ENCODE measurements at places on chromosomes 4 and X.

DNA sequence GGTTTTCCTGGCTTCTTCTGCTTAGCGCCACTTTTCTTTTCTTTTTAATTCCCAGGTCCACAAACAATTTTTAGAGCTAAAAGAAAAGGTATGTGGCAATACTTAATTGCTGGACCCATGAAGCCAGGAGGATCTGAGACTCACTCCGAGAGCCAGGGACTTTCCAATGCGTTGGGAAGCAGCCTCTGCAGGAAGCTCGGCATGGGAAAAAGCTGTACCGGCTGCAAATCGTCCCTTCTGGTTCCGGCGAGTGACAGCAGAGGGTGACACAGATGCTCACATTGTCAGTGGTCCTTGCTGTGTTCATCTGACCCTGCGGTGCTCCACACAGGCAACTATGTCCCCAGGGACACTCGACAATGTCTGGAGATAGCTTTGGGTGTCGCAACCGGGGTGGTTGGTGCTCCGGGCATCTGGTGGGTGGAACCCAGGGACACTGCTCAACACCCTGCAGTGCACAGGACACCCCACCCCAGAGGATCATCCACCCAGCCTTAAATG is 164.0 kb downstream of the PRKX start:
- H3K4me3 ChIP-seq: no peak overlapping the region
- peaks cover 8% of the 10 kb centered on the region for H3K4me1 ChIP-seq
- H3K27ac ChIP-seq: peak overlapping the region; percentile 58
- H3K36me3 ChIP-seq: no peaks in the 10 kb centered on the region
- peak; percentile 29 for DNase-seq

GRCh38 chrX:135740681-135741149 is 27.3 kb downstream of the CT45A1 start:
- no peaks in the 10 kb centered on the region for H3K4me1 ChIP-seq
- H3K4me3 ChIP-seq: no peak overlapping the region
- no peak overlapping the region for H3K27ac ChIP-seq
- H3K27me3 ChIP-seq: no peaks in the 10 kb centered on the region
- no peaks in the 10 kb centered on the region for H3K36me3 ChIP-seq
- peak; percentile 2 for DNase-seq

DNA sequence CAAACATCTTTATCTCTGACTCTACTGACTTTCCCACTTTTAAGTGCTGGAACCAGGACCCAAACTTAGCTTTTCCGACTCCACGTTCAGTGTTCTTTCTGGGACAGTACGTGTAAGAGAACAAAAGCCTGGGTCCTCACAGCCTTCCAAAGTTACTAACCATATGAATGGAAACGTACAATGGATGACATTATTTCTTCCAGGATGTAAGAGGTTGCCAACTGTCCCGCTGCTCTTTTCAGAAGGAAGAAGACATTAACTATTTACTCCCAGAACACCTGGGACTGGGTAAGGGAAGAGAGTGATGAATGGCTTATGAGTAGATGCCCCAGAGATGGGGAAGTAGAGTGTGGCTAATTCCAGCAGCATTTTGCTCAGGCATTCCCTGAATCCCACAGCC is 114.7 kb downstream of the TRAPPC11 start:
- H3K27me3 ChIP-seq: no peaks in the 10 kb centered on the region
- no peaks in the 10 kb centered on the region for H3K36me3 ChIP-seq
- DNase-seq: no peak
- H3K4me1 ChIP-seq: no peaks in the 10 kb centered on the region
- H3K4me3 ChIP-seq: no peak overlapping the region
- H3K27ac ChIP-seq: no peak overlapping the region

DNA sequence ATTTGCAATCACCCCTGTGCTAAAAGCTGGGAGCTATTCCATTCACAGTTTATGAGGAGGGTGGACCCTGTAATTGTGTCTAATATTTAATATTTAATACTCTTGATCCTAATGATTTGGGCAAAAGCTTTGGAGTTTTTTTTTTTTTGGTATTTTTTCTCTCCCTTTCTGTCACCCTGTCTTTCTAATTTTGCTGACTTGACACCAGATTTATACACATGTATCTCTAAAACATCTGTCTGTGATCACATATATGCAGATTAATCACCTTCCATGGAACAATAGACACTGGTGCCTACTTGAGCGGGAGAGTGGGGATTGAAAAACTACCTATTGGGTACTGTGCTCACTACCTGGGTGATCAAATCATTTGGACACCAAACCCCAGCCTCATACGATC is 18.7 kb upstream of the ANTXR2 start:
- H3K27me3 ChIP-seq: no peaks in the 10 kb centered on the region
- no peaks in the 10 kb centered on the region for H3K36me3 ChIP-seq
- H3K4me3 ChIP-seq: no peak overlapping the region
- H3K27ac ChIP-seq: no peak overlapping the region
- no peak for DNase-seq

- no peak overlapping the region for H3K27ac ChIP-seq
- no peaks in the 10 kb centered on the region for H3K27me3 ChIP-seq
- no peak overlapping the region for H3K4me3 ChIP-seq
Measured at GRCh38 chrX:30181353-30181752, 34.0 kb upstream of the MAGEB2 start.

DNA sequence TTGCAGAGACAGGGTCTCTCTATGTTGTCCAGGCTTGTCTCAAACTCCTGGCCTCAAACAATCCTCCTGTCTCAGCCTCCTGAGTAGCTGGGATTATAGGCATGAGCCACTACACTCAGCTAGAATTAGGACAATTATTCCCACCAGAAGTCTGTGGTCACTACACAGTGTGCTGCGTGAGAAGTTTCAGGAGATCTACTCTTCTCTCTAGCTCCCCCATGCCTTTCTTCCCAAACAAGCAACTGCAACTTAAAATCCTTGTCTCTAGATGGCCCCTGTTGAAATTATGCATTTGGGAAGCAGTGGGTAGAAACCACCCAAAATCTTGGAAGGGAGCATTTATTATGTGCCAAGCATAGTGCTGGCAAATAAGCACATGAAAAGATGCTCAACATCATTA is 21.1 kb upstream of the MAP7D3 start:
- no peaks in the 10 kb centered on the region for H3K4me1 ChIP-seq
- H3K27ac ChIP-seq: no peak overlapping the region
- no peak for DNase-seq
- H3K4me3 ChIP-seq: no peak overlapping the region
- H3K27me3 ChIP-seq: no peaks in the 10 kb centered on the region

DNA sequence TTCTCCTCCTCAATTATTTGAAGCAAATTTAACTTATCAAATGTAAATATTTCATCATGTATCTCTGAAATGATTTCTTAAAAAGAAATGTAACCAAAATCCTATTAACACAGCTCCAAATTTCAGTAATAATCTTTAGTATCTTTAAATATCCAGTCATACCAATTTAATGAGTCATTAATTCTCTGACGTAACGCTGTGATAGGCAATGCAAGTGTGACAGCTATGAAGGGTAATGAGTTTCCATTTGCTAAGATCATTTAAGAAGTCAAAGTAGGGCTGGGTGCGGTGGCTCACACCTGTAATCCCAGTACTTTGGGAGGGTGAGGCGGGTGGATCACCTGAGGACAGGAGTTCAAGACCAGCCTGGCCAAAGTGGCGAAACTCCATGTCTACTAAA is 15.6 kb downstream of the RPS3A start:
- H3K27ac ChIP-seq: no peak overlapping the region
- no peak overlapping the region for H3K4me3 ChIP-seq
- peaks cover 4% of the 10 kb centered on the region for H3K36me3 ChIP-seq
- no peak for DNase-seq
